Stimulated activated CD4-positive, alpha-beta T cell treated with anti-CD3 and anti-CD28 coated beads, Interleukin-1b, Interleukin-23, amount 100 ng/mL, for 4 hours (primary cell): ENCODE measurements at places on chromosomes 11 and 22.

DNA sequence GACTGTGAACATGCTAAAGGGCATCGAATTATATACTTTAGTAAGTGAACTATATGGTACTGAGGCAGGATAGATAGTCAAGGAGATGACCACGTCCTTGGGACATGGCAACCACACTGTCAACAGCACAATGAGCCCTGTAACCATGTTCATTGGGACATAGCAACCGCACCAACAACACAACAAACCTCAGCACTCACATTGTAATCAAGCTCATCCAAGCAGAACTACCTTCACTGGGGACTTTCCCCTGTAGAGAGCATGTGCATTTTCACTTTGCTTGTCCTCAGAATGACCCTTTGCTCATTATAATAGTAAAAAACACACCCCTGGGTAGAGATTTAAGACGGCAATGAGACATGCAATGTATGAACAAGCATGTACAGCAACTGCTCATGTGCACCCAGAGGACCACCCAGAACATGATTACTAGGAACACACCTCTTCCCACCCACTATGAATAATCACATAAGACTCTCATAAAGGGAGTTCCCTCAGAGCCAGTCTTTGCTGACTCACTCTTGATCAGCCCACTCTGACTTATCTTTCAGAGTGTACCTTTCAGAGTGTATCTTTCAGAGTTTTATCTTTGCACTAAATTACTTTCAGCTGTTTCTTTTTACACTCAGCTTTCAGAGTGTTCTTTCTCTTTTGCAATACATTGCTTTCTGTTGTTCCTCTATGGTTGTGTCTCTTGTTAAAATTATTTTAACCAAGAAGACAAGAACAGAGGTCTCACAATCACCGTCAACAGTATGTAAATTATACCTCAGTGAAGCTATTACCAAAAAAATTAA is 4.1 kb upstream of the PLAAT2 start:
- peak; percentile 45 for DNase-seq

- DNase-seq: no peak
These were observed 94.9 kb downstream of the MICAL2 start for GRCh38 chr11:12205330-12205729.

GRCh38 chr22:19827341-19828034 is 27.2 kb downstream of the GNB1L start:
- no peak for DNase-seq

GRCh38 chr11:128232588-128232987 is 354.8 kb downstream of the ETS1 start:
- DNase-seq: no peak

DNA sequence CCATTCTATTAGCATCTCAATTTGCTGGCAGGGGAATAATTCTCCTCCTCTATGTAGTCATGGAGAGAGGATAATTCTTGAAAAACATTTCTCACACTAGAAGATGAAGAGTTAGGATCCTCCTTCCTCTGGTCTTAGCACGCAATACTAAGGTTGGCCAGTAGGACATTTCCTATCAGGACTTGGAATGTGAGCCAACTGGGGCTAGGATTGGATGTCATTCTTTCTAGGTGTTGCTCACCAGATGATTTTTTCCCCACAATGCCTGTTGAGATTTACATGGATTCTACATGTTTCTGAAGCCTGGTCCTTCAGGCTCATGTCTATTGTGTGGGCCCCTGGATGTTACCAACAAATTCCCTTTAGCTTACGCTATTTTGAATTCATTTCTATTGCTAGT is 28.0 kb downstream of the SLN start:
- DNase-seq: no peak

GRCh38 chr11:10751581-10751940 is 515 bp downstream of the CTR9 start:
- no peak for DNase-seq

GRCh38 chr11:45150301-45150700 is 3.9 kb downstream of the PRDM11 start:
- no peak for DNase-seq

DNA sequence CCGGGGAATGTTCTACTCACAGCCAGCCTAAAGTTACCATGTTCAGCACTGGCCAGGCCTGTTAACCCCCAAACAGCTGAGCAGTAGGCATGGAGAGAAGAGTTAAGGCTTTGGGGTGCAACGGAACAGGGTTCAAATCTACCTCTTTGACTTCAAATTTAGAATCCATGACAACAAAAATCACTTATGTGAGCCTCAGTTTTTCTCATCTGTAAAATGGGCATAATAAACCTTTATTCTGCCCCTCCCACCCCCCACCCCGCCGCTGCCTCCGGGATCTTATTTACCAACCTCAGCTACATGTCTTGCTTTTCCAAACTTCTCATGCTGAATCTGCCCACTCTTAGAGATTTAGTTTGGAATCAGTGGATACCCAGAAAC is 112.8 kb upstream of the CRYBB3 start:
- no peak for DNase-seq

DNA sequence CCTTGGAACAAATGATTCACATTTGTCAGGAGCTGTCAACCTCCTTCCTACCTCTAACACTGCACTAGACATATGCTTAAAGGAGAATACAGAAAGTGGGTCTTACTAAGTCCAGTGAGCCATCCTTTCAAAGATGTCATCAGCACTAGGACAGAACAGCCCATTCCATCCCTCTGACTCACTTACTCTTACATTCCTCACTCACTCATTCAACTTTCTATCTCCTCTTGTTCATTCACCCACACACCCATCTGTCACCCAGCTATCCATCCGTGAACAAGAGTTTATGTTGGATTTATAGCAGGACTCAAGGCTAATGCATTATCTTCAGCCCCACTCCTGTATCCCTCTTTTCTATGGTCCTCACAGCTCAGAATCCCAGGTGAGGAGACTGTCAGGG is 9.1 kb downstream of the INSC start:
- DNase-seq: no peak

GRCh38 chr11:124194293-124195188 is 11.4 kb downstream of the OR10D3 start:
- DNase-seq: no peak

DNA sequence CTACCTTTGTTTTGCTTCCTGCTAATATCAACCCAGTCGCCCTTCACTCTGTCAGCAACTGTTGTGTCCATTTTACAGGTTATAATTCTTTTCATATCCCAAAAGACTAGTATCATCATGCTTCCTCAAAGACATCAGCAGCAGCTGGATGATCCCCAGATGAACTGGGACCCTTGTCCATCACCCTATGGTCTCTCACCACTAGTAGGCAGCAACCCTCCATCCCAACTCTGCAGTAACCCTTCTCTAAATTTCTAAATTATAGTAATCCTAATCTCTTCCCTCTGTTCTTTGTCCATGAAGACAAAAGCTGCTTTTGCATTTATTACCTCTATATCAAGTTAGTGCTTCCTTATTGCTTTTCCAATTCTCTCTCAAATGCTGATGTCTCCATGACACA is 1025.8 kb downstream of the FAM181B start:
- DNase-seq: no peak

DNA sequence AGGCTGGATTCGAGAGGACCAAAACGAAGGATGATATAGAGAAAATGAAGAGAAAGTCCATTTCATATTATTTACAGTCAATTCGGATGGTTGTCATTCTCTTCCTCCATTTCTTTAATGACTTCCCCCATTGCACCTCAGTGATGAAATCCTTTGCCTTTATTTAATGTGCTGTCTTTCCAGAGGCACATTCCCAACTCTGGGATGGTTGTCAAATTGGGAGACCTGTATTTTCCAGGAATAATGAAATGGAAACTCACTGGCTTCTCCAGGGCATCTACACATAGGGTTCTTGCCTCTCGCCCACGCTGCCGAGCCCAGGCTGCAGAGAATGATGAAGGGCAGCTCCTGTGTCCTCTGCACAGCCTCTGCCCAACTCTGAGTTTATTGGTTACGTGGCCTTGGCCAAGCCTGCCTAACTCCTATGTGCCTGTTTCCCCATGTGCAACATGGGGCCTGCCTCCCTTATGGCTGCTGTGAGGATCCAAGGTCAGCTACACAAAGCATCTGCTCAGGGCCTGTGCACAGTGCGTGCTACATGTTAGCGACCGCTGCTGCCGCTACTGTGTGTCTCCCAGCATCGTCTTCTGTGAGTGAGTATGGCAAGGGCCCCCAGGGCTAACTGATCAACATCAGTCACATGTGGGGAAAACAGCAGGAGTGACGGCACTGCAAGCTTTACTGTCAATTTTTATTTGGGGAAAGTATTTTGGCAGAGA is 81.5 kb upstream of the BID start:
- no peak for DNase-seq

DNA sequence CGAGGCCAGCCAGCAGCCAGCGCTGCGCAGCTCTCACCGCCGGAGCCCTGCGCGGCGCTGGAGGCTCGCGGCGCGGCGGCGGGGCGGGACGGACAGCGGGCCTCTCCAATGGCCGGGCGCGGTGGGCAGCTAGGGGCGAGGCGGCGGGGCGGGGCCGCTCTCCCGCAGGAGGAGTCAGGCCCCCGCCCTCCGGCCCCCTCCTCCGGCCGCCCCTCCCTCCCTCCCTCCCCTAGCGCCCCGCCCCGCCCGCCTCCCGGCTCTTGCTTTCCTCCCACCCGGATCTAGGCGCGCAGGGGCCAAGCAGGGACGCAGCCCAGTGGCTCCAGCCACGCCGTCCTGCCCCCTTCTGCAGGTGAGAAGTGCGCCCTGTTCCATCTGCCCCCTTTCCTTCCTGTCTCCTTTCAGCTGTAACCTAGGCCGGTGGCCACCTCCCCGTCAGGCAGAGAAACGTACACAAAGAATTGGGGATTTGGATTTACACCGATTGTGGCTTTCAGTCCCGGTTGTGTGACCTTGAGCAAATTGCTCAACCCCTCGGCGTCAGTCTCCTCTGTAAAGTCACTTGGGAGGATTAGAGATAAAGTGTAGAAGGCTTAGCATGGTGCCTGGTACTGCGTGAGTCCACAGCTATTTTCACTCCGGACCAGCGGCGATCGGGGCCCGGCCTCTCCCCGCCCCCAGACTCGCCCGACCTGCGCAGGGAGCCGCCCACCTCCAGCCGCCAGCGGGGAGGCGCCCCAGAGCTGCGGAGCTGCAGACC is at the start of gene FZD4:
TSS of gene FZD4 (minus strand) at position 35 of the 760 bp plus-strand sequence. CDS start 310 bp downstream, outside the sequence.
- DNase-seq: no peak

GRCh38 chr11:74670171-74670570 is 61.1 kb downstream of the CHRDL2 start:
- no peak for DNase-seq

GRCh38 chr11:71191201-71191600 is 61.2 kb downstream of the SHANK2 start:
- no peak for DNase-seq

GRCh38 chr11:66852466-66853241 is 4.2 kb upstream of the LRFN4 start:
- DNase-seq: no peak

DNA sequence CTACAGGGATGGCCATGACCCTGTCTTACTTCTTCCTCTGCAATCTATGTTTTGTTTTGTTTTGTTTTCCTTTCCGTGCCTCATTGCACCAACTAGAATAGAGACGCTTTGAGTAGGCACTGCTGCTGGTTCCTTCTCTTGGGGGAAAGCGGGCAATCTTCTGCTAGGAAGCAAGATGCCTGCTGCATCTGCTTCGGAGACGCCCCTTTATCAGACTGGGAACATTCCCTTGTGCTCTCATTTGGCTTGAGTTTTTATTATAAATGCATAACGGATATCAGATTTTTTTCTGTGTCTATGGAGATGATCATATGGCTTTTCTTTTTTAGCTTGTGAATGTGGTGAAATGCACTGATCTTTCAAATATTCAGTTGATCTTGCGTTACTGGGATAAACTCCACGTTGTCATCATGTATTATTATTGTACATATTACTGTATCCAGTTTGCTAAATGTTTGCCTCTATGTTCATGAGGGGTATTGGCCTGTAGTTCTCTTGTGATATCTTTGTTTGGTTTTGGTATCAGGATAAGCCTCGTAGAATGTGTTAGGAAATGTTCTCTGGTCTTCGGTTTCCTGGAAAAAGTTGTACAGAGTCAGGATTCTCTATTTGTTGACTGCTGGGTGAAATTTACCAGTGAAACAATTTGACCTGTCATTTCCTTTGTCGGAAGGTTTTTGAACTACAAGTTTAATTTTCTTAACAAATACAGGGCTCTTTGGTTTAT is 23.4 kb upstream of the KRTAP5-6 start:
- no peak for DNase-seq

DNA sequence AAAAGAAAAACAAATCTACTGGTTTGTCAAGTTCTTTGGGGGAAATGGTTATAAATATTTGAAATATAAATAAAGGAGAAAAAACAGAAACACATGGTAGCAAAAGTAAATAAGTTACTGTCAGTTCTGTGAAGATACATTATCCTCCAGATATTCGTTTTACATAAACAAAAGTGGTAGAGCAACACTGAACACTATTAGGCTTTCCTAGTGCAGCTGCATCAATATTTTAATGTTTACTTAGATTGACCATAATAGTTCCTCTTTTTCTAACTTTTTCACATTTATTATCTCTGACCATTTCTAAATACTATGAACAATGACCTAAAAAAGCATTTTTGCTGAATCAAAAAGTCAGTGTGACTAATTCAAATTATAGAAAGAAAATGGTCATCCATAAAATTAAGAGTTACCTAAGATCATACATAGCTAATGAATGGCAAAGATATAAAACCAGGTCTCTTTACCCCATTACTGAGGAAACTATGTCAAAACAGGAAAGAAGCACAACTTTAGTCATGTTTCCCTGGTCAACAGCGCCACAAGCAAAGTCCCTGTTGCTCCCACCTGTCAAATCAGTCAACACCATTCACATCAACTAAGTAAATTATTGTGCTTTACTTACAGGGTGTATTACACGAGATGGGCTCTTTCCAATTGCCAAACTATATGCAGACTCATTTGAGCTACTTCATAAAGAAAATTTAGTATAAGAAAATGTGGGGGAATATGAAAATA is 38.5 kb downstream of the SBF2 start:
- no peak for DNase-seq

- DNase-seq: no peak
These were observed 10.3 kb upstream of the RAC2 start for GRCh38 chr22:37254209-37254866.

GRCh38 chr11:8870411-8871170 is 40.4 kb upstream of the AKIP1 start:
- no peak for DNase-seq
